ENCODE measurements at places on chromosomes 7 and 10. TPM values are rescaled to one million over a fixed set of nuclear protein-coding genes. Genes with fewer than 3 reads are reported as not detected.

- H3K36me3 ChIP-seq, result no peaks in the 10 kb centered on the region
- H3K27ac ChIP-seq, result no peak overlapping the region
- H3K27me3 ChIP-seq, result peaks cover 7% of the 10 kb centered on the region
- H3K4me3 ChIP-seq, result no peak overlapping the region
- DNase-seq, result no peak
These were observed 97.3 kb downstream of the PTPRN2 start for GRCh38 chr7:158490171-158490782.

DNA sequence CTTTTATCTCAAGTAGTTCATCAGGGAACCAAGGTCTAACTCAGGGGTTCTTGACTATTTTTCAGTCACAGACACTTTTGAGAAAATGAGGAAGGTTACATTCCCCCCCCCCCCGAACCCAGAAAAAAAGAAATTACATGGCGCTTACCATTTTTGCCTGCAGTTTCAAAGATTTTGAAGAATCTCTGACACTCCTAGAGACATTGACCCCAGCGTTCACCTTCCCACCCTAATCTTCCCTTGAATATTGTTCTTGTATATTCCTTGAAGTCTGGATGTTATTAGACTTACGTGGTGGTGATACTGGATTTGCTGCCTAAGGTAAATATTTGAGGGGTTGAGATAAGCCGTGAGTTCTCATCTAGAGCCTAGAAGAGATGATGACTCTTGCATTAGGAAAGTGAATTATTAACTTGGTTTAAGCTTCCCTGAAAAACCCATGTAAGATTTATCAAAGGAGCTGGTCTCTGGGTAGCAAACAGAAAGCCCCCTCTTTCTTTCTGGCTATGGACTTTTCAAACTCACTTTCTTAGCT, 245.7 kb upstream of the FOXK1 start:
- H3K36me3 ChIP-seq, result no peaks in the 10 kb centered on the region
- no peak for DNase-seq
- H3K27ac ChIP-seq, result no peak overlapping the region
- peaks cover 8% of the 10 kb centered on the region for H3K4me1 ChIP-seq
- H3K4me3 ChIP-seq, result no peak overlapping the region

GRCh38 chr10:5817322-5818047, 4.3 kb upstream of the GDI2 start:
- H3K4me1 ChIP-seq, result peaks cover 9% of the 10 kb centered on the region
- DNase-seq, result no peak
- no peaks in the 10 kb centered on the region for H3K36me3 ChIP-seq

GRCh38 chr10:130973127-130973839, 338.2 kb downstream of the TCERG1L start:
- no peaks in the 10 kb centered on the region for H3K27me3 ChIP-seq
- H3K4me3 ChIP-seq, result no peak overlapping the region
- H3K36me3 ChIP-seq, result no peaks in the 10 kb centered on the region
- no peak for DNase-seq
- no peaks in the 10 kb centered on the region for H3K4me1 ChIP-seq
- H3K27ac ChIP-seq, result no peak overlapping the region

GRCh38 chr7:1798191-1798590, 128.1 kb downstream of the ELFN1 start:
- no peak overlapping the region for H3K4me3 ChIP-seq
- peaks cover 10% of the 10 kb centered on the region for H3K36me3 ChIP-seq
- no peak overlapping the region for H3K27ac ChIP-seq
- H3K27me3 ChIP-seq, result peaks cover 33% of the 10 kb centered on the region

GRCh38 chr10:52703898-52704297, 68.7 kb downstream of the MBL2 start:
- H3K36me3 ChIP-seq, result no peaks in the 10 kb centered on the region

DNA sequence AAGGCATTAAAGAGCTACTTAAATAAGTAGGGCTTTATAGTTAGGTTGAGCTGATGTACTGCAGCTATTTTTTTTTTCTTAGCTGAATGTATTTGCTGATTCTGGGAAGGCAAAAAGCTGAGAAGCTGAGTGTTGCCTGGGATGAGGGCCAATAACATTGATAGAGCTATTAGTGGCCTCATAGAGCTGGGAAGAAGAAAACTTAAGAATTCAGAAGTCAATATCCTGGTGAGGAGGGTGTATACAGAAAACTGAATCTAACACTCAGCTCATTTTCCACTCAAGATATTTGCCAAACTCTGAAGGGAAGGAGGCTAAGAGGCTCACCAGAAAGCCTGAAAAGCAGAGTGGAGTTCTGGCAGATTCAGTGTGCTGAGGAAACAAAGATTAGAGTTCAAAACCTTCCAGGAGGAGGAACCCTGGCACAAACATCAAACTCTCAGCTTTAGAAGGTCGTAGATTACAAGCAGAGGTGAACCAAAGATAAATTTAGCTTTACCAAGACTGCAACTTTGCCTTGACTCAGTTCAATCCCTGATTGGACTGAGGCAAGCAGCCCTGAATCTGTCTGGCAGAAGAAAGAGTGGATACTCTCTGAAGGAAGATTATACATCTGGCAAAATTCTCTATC, 11.3 kb downstream of the PPP1R3C start:
- H3K27me3 ChIP-seq, result no peaks in the 10 kb centered on the region
- peaks cover 21% of the 10 kb centered on the region for H3K36me3 ChIP-seq
- H3K4me1 ChIP-seq, result peaks cover 9% of the 10 kb centered on the region
- DNase-seq, result no peak
- H3K27ac ChIP-seq, result no peak overlapping the region
- H3K4me3 ChIP-seq, result no peak overlapping the region

DNA sequence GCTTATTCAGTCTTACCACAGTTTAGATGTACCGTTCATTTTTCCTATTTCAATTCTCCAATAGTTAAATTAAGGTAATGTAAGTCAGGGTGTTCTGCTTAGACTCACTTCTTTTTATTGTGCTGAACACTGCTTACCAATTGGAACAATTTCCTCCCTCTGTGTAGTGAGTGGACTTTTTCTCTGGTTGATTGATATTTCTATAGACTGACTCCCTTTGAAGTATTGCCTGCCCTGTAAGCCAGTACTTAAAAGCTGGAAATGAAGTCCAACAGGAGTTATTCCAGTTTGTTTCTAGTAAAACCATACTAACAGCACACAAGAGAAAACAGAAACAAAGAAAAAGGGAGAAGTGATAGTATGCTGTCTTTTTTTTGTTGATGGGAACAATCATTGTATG, 1674.9 kb downstream of the REEP3 start:
- H3K4me1 ChIP-seq, result peaks cover 45% of the 10 kb centered on the region
- no peaks in the 10 kb centered on the region for H3K27me3 ChIP-seq
- H3K4me3 ChIP-seq, result no peak overlapping the region

GRCh38 chr7:19118636-19119371, 1.4 kb upstream of the TWIST1 start:
- H3K4me1 ChIP-seq, result peaks cover 46% of the 10 kb centered on the region
- no peak overlapping the region for H3K27ac ChIP-seq
- H3K4me3 ChIP-seq, result peak overlapping the region; percentile 77
- no peaks in the 10 kb centered on the region for H3K36me3 ChIP-seq
- no peak for DNase-seq

- H3K4me1 ChIP-seq, result no peaks in the 10 kb centered on the region
- H3K27ac ChIP-seq, result no peak overlapping the region
- DNase-seq, result no peak
- peaks cover 4% of the 10 kb centered on the region for H3K27me3 ChIP-seq
- H3K4me3 ChIP-seq, result no peak overlapping the region
These were observed 595.6 kb downstream of the GRM8 start for GRCh38 chr7:126657137-126657536.

DNA sequence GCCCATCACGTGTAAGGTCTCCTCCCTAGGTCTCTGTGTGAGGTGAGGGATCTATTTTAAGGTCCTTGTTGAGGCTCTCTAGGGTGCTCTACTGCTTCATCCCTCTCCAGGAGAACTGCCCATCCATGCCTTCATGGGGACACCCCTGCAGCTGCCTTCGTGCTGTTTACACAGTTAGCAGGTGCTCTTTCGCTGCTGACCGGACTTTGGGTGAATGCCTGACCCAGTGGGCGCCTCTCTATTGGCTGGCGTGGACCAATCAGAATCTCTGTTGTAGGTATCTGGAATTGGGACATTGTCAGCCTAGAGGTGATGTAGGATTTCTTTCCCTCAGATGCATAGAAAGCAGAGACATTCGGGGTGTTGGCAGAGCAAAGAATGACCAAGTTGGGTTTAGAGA, 38.7 kb upstream of the HMX3 start:
- no peak for DNase-seq
- H3K4me1 ChIP-seq, result no peaks in the 10 kb centered on the region
- no peak overlapping the region for H3K4me3 ChIP-seq
- peaks cover 8% of the 10 kb centered on the region for H3K27me3 ChIP-seq
- H3K36me3 ChIP-seq, result no peaks in the 10 kb centered on the region
- H3K27ac ChIP-seq, result no peak overlapping the region

WDR91 gene
- total RNA-seq, result 16.1 TPM

OR2A5 gene
- total RNA-seq, result not detected

SOSTDC1 gene
- total RNA-seq, result not detected

RNF32 gene
- total RNA-seq, result 0.52 TPM

EIF5AL1 gene
- total RNA-seq, result 0.17 TPM

CALML5 gene
- not detected for total RNA-seq

CLEC5A gene
- total RNA-seq, result not detected

KIAA1549 gene
- 9.2 TPM for total RNA-seq

CCDC146 gene
- total RNA-seq, result 3.0 TPM

Measured in chondrocyte (in vitro differentiated cells).